ENCODE measurements at places on chromosomes 7 and 10.

DNA sequence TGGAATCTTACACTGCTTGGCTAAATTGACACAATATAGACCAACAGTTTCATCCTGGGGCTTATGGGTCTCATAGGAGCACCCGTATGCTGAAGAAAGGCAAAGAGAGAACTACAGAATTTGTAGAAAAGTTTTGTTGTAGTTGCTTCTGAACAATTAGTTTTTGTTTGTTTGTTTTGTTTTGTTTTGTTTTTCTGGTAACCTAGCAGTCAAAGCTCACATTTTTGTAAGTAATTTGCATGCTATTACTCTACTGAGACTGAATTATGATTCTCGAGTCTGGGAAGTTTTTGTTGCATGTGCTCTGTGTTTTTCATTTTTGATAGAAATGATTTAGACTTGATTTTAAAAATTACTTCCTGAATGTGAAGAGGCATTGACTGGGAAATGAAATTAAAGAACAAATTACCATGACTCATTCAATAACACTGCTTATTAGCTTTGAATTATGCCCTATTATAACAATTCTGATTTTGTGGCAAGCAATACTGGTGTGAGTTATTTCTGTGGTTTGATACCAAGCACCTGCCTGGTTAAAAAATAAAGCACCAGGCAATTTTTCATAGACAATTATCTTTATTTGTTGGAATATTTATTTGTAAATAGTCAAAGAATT, 438 bp downstream of the LSMEM1 start:
- DNase-seq: no peak

DNA sequence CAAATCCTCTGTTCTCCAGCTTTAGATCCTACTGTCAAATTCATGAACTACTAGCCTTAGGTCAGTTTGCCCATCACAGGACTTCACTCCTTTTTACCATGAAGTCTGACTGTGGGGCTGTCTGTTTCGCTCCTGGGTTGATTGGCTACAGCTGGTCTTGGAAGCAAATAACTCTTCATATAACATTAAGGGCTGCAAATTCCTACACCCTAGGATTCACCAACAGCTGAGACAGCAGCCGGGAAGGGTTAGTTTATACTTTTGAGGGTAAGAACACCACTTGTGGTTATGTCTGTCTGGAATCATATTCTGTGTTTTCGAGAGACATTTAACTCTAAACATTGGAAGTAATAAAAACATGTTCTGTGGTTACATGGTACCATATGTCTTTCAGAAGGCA, 55.9 kb upstream of the KIAA1217 start:
- peak; percentile 96 for DNase-seq

- DNase-seq: no peak
These were observed 162.8 kb upstream of the ZMIZ1 start for GRCh38 chr10:78905957-78906308.

DNA sequence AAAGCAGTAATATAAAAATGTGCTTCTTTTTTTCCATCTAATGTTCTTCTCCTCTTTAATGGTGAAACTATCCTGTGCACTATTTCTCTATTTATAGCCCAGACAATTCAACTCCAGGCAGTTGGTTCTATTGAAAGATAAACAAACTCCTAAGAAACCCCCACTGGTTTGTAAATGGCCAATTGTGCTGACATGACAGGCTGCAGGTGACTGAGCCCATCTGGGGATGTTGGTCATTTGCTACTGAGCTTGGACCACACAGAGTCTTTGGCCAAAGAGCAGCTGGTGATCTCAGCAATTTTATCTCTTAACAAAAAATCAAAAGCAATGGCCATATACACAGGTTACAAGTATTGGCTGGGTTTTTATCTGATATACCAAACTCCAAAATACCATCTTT, 631.8 kb upstream of the CELF2 start:
- DNase-seq: no peak

GRCh38 chr10:22293747-22294404, 22.3 kb upstream of the COMMD3 start:
- DNase-seq: no peak

DNA sequence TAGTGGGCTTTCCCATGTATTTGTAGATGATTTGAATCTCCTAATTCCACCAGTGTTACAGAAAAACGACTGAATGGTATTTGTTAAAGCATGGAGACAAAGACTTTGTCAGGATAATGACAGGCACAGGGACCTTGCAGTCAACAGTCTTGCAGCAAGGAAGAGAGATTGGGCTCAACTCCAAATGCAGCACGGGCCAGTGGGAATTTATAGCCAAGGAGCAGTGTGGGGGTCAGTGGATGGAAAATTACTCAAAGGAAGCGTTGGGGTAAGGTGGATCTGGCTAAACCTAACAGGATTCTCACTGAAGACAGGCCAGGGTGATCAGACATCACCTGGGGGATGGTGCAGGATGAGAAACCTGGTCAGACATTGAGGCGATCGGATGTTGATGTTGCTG, 24.3 kb downstream of the CPVL start:
- DNase-seq: no peak

- DNase-seq: no peak
These were observed 11.0 kb upstream of the PDCD4 start for GRCh38 chr10:110860576-110861241.

GRCh38 chr10:35854661-35855060, 212.6 kb upstream of the FZD8 start:
- peak; percentile 34 for DNase-seq

- DNase-seq: no peak
These were observed 62.7 kb downstream of the LRRC4 start for GRCh38 chr7:127968547-127968946.

GRCh38 chr10:50929670-50930069, 44.2 kb upstream of the A1CF start:
- no peak for DNase-seq

- no peak for DNase-seq
These were observed 539.9 kb upstream of the C7orf33 start for GRCh38 chr7:148050492-148051158.

- peak; percentile 60 for DNase-seq
These were observed 13.6 kb upstream of the BPGM start for GRCh38 chr7:134632937-134633540.

DNA sequence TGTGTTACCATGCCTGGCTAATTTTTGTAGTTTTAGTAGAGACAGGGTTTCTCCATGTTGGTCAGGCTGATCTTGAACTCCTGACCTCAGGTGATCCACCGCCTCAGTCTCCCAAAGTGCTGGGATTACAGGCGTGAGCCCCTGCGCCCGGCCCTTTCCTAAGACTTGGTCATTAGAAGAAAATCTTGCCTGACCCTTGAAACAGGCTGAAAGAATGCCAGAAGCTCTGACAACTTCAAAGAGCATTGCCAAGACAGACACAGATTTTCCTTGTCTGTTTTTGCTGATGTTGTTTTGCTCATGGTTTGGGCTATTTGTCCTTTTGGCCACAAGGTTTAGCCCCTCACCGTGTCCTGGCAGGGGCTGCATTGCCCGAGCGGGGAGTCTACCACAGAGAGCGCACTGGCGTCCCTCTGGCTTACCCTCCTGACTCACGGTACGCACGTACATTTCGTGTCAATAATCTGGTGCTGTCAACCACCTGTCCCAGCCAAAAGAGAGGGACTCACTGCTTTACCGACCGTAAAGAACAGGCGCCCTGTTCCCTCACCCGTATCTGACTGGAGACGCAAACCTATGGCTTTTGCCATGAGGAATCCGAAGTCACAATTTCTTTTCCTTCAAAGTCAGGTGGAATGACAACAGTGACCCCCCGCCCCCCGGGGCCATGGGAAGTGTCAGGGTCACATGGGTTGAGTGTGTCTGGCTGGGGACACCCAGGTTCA, 10.1 kb upstream of the INPP5A start:
- DNase-seq: no peak

- DNase-seq: no peak
These were observed 45.7 kb downstream of the BEND7 start for GRCh38 chr10:13483073-13483472.

DNA sequence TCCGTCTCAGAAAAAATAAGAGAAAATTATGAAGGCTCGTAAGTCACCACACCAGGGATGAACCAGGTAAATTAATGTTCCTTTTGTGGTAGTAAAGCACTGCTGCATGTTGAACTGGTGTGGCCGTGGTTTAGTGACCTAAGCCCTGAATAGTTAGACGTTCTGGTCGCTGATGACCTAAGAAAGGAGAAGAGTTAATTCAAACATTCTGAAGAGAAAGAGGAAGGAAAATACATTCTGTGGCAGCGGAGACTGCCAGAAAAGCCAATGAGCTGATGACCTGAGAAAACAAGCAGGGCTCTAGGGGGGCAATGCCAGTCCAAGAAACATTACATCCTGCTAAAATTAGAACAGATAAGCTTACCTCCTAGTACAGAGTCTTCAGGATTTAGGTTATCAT, 17.5 kb downstream of the DNAJC9 start:
- DNase-seq: no peak

GRCh38 chr7:2996141-2996540, 47.5 kb downstream of the CARD11 start:
- no peak for DNase-seq

GRCh38 chr7:37234928-37235327, 213.7 kb downstream of the ELMO1 start:
- no peak for DNase-seq

GRCh38 chr10:93579985-93580711, 13.7 kb downstream of the FFAR4 start:
- DNase-seq: no peak

- DNase-seq: no peak
These were observed 243.3 kb upstream of the CDC14C start for GRCh38 chr7:48681006-48681405.

GRCh38 chr10:93106631-93107072, 33.0 kb downstream of the CYP26A1 start:
- peak; percentile 80 for DNase-seq

DNA sequence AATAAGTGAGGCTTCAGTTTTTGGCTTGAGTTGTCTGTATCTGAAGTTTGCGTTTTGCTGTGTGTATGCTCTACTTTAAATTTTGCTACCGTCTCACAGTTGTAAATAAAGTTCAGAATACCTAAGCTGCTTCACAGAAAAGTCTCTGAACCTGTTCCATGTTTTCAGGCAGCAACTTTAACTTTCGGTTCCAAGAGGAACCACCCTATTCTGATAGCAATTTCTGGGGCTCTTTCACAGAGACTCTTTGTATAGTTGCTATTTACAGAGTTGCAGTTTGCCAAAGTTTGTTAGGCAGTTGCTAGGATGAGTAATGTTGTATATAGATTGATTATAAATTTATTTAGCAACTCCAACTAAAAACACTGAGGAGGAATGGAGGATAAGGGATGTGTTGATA, 5.7 kb downstream of the FAM221A start:
- no peak for DNase-seq

DNA sequence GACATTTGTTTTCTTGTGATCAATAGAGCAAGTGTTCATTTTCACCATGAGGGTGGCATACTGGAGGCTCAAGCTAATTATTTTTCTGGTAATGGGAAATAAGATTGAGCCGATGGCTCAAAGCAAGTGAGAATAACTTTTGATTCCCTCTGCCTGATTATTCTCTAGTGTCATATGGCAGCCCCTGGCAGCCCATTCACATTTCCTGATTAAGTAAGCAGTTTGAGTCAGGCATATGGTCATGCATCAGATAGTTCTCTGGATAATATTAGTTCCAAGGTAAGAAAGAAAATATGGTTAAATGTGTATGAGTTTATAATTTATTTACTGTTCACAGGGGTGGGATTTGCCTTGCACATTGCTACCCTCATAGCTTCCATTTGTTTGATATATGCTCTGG, 109.2 kb downstream of the DYNC1I1 start:
- no peak for DNase-seq

DNA sequence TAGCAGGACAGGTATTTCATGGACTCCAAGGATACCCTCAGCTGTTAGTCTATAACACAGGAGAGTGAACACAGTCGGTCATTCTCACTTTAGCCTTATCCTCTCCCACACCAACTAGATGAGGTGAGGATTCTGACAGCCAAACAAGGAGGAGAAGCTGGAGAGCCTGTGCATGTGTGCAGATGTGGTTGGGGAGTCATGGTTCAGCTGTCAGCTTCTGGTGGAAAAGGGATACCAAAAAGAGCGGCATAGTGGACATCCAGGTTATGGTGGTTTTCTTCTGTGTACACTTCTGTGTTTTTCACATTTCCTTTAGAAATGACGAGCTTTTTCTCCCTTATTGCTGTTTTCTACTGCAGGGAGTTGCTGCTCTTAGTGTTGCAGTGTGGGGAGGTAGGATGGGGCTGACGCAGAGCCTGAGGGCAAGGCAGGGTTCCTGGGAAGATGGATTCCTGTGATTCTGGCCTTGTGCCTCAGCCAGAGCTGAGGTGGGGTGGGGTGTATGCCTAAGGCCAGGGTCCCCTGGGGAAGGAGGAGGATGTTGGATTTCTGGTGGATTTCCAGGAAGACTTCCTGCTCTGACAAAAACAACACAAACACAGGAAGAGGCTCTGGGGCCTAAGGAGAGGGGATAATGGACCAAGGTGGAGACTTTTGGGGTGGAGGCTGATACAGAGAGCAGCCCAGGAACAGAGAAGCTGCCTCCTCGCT, 26.6 kb downstream of the PLAU start:
- DNase-seq: peak; percentile 44

DNA sequence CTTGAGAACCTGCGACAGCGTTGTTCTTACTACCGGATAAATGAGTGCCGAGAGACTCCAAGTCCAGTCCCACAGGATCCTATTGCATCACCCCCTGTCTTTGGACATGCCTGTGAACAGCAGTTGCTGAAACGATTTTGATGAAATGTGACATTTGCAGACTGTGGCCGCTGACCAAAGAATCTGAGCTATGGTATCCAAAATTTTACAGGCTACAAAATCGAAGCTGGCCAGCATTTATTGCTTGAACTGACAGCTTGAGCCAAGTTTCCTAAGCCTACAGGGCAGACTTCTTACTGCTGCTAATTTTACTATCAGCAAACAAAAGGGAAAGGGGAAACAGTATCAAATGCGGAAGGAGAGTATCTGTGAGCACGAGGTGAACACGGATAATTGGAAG, 12.1 kb upstream of the NPVF start:
- DNase-seq: no peak

- peak; percentile 99 for DNase-seq
These were observed 137.3 kb downstream of the TCF7L2 start for GRCh38 chr10:113087165-113088029.

DNA sequence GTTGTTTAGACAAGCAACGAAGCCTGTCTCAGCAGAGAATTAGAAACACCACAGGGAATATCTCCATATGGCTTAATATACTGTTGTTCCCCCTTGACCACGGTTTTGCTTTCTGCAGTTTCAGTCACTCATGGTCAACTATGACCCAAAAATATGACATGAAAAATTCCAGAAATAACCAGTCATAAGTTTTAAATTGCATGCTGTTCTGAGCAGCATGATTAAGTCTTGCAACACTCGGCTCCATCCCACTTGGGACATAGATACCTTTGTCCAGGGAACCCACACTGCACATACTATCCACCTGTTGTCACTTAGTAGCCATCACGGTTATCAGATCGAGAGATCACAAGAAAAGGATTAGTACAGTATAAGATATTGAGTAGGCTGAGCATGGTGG, 60.7 kb upstream of the FOXK1 start:
- DNase-seq: peak; percentile 51

- DNase-seq: peak; percentile 6
These were observed 130.4 kb downstream of the PFKFB3 start for GRCh38 chr10:6333086-6333485.
